ENCODE measurements at places on chromosomes 6 and 20. TPM values are rescaled to one million over a fixed set of nuclear protein-coding genes. Genes with fewer than 3 reads are reported as not detected.
A peak's percentile ranks its signal among the peaks of the same experiment; 100 is the strongest.

- H3K27ac ChIP-seq: peak overlapping the region; percentile 100
- peak overlapping the region; percentile 92 for H3K4me3 ChIP-seq
- peaks cover 8% of the 10 kb centered on the region for H3K4me1 ChIP-seq
- peaks cover 5% of the 10 kb centered on the region for H3K36me3 ChIP-seq
- DNase-seq: no peak
Observed at GRCh38 chr20:43459022-43459942, 1.6 kb downstream of the SRSF6 start.

The MUCL3 gene
- total RNA-seq: not detected

GRCh38 chr6:49570474-49571079 lies 20.1 kb downstream of the C6orf141 start:
- no peaks in the 10 kb centered on the region for H3K27me3 ChIP-seq
- no peaks in the 10 kb centered on the region for H3K4me1 ChIP-seq
- no peak for DNase-seq
- H3K36me3 ChIP-seq: no peaks in the 10 kb centered on the region
- H3K27ac ChIP-seq: no peak overlapping the region
- no peak overlapping the region for H3K4me3 ChIP-seq

DNA sequence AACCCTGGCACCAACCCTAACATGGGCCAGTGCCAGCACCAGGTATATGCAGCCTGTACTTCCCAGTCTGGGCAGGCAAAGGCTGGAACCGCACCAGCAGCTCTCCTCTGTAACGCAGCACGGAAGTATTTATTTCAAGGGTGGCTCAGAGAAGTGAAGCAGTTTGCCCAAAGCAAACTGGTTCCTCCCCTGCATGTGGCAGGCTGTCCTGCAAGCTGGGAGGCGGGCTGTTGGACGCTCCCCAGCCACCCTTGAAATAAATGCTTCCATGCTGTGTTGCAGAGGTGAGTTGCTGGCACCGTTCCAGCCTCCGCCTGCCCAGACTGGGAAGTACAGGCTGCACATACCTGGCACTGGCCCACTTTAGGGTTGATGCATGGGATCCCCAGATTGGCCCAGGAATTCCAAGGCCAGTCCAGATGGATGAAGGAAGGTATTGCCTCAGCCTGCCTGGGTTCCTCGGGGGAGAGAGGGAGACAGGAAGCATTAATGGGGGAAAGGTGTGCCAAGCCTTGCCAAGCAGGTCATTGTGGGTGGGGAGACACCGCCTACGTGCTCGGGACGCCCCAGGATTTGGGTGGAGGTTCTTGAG lies 49.8 kb downstream of the PPARD start:
- no peaks in the 10 kb centered on the region for H3K36me3 ChIP-seq
- H3K27me3 ChIP-seq: no peaks in the 10 kb centered on the region
- H3K4me3 ChIP-seq: peak overlapping the region; percentile 1
- peak; percentile 73 for DNase-seq

DNA sequence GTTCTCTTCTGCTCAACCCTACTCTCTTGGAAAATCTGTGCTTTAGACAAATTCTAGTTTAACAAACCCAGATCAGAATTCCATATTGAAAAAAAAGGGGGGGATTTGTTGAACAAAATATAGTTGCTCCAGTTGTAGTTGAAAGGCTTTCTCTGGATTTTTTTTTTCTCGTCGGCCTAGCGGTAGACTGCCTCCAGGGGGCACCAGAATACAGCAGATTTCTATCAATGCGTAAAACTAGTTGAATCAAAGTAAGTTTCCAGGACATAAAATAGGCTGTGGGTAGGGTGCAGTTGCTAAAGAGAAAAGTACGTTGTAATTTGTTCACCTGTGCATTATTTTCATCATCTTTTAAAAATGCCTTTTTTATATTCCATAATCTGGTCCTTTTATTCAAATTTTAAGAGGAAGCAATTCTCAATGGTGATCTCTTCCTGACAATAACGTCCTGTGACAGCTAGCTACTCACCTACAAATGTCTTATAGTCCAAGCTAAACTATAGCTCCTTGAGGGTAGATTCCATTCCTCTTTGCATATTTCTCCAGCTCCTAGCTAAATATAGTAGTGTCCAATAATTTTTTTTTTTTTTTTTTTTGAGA lies 105.4 kb downstream of the PERP start:
- H3K27ac ChIP-seq: no peak overlapping the region
- peak; percentile 59 for DNase-seq
- H3K27me3 ChIP-seq: no peaks in the 10 kb centered on the region
- H3K4me1 ChIP-seq: no peaks in the 10 kb centered on the region
- no peak overlapping the region for H3K4me3 ChIP-seq

The RAET1E gene
- total RNA-seq: 2.0 TPM

GRCh38 chr6:5438922-5439584 lies 177.7 kb downstream of the FARS2 start:
- H3K4me1 ChIP-seq: no peaks in the 10 kb centered on the region
- H3K27ac ChIP-seq: no peak overlapping the region
- no peaks in the 10 kb centered on the region for H3K27me3 ChIP-seq
- no peaks in the 10 kb centered on the region for H3K36me3 ChIP-seq
- H3K4me3 ChIP-seq: no peak overlapping the region
- DNase-seq: no peak

DNA sequence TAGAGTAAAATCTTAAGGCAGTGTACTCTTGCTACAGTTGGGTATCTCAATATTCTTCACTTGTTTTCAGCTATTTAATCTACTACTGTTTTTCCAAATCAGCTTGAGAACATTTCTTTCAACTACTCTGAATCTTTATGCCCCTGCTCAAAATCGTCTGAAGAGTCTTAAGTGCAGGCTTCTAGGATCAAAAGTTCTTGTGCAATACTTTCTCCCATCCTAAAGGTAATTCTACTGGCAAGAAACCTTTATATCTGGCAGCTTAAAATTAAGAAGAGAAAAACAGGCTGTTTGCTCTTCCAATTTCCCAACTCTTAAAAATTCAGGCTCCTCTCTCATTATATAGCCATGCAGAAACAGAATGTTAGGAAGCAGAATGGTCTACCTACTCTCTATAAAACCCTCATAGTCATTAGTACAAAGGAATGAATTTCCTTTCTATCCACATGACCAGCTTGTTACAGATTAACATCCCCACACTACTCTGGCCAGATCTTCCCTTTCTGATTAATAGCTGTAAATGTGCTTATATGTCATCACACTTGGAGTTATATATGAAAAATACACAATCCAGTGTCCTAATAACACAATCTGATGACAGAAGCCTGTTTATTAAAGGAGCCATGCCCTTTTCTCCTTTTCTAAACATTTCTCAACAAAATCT lies 122.2 kb upstream of the FAM184A start:
- no peaks in the 10 kb centered on the region for H3K27me3 ChIP-seq
- H3K27ac ChIP-seq: no peak overlapping the region
- no peak for DNase-seq
- H3K4me1 ChIP-seq: no peaks in the 10 kb centered on the region

DNA sequence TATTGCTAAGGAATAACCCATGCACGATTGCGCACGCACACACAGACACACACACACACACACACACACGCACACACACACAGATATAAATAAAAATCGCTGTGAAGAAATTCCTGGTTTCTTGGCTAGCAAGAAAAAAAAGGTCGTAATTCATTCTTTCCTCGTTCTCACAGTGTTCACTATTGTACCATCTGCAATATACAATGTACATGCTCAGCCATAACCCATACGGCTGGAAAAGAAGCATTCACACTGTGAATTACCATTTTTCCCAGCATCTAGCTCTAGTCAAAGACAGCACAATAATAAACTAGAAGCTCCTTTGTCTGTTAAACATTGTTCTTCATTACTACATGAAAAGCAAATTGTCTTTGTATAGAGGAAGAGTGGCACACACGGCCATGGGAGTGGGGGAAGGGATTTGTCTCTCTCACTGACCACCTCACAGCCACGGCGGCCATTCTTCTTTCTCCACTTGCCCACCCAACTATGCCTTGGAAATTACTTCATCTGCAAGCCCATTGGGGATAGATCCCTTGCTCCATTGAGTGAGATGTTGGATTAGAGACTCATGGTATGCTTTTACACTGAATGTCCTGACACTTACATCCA lies 115.3 kb upstream of the ID4 start:
- H3K27ac ChIP-seq: no peak overlapping the region
- no peaks in the 10 kb centered on the region for H3K4me1 ChIP-seq
- no peaks in the 10 kb centered on the region for H3K36me3 ChIP-seq
- no peaks in the 10 kb centered on the region for H3K27me3 ChIP-seq
- H3K4me3 ChIP-seq: no peak overlapping the region
- DNase-seq: no peak

GRCh38 chr20:32535316-32535952 lies 49.7 kb downstream of the NOL4L start:
- DNase-seq: no peak
- H3K36me3 ChIP-seq: no peaks in the 10 kb centered on the region
- H3K27me3 ChIP-seq: no peaks in the 10 kb centered on the region

The SNAP91 gene
- total RNA-seq: not detected

GRCh38 chr6:97215157-97215769 lies 67.8 kb downstream of the MMS22L start:
- no peaks in the 10 kb centered on the region for H3K36me3 ChIP-seq
- no peak for DNase-seq
- H3K27ac ChIP-seq: no peak overlapping the region

GRCh38 chr6:43687079-43687436 lies 533 bp downstream of the MRPS18A start:
- peak overlapping the region; percentile 86 for H3K4me3 ChIP-seq
- peaks cover 6% of the 10 kb centered on the region for H3K4me1 ChIP-seq
- H3K36me3 ChIP-seq: no peaks in the 10 kb centered on the region
- H3K27ac ChIP-seq: peak overlapping the region; percentile 88
- no peaks in the 10 kb centered on the region for H3K27me3 ChIP-seq

DNA sequence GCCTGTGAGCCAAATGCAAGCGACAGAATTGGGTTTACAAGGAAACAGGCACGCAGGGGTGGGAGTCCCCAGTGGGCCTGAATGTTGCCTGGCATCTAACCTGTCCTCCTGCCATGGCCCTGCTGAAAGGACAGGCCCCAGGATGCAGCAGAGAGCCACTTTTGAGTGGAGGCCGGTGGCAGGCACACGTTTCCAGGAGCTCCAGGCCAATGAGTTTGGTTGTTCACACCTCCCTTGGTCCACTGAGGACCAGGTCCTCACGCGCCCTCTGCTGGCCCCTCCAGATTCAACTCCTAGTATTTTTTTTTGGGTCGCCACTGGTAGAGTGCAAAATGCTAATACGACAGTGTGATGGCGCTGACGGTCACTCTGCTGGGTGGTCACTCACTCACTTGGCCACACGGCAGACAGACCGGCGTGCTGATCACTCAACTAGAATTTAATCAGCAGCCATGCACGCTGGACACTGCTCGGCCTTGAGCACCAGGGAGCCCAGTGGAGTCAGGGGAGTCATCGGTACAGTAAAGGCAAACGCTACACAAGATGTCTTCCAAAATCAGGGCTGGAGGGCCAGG lies 81.7 kb upstream of the NFATC2 start:
- no peak for DNase-seq
- H3K27me3 ChIP-seq: no peaks in the 10 kb centered on the region
- no peaks in the 10 kb centered on the region for H3K4me1 ChIP-seq
- no peak overlapping the region for H3K4me3 ChIP-seq
- no peaks in the 10 kb centered on the region for H3K36me3 ChIP-seq

DNA sequence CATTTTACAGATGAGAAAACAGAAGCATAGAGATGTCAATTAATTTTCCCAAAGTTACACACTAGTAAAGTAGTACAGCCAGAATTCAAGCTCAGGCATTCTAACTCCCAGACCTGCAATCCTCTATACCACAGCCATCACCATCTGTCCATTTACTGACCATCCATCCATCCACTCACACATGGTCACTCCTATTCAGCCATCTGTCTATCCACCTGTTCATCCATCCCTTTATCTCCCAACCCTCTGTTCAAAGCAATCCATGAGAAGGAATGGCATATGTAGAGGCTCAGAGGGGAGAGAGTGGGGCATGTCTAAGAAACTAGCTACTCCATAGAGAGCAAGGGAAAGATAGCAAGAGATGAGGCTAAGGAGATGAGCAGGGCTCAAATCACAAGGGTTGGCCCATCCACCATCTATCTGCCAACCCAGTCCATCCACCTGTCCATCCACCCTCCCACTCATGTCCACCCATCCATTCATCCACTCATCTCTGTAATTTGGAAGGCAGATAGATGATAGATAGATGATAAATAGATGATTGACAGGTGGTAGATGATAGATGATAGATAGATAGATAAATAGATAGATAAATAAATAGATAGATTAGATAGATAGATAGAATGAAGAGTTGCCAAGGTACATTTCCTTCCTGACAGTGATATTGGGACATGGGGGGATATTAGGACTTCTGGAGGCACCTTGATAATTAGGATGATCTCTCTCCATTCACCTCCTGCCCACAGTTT lies 12.2 kb upstream of the C6orf132 start:
- no peaks in the 10 kb centered on the region for H3K27me3 ChIP-seq
- H3K4me1 ChIP-seq: no peaks in the 10 kb centered on the region
- no peak overlapping the region for H3K27ac ChIP-seq
- H3K4me3 ChIP-seq: no peak overlapping the region
- no peak for DNase-seq

The HSPA12B gene
- 25.2 TPM for total RNA-seq

GRCh38 chr6:161496941-161497340 lies 223.1 kb upstream of the AGPAT4 start:
- no peaks in the 10 kb centered on the region for H3K4me1 ChIP-seq
- H3K4me3 ChIP-seq: no peak overlapping the region

DNA sequence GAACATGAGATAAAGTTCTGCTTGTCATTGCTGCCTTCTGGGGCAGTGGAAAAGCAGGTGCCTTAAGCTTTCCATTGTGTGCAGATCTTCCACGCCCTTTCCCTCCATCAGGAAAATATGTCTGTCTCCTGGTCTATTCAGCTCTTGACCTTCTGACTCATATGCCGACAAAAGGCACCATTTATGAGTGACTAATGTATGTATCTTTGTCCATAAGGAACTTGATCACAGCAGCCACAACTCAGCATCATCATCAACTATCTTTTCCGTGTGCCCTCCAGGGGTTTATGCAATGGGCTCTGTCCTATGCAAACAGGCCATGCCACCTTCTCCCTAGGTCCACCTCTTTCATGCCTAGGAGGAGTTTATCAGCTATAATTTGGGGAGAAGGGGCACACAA lies 102.7 kb upstream of the QKI start:
- no peaks in the 10 kb centered on the region for H3K4me1 ChIP-seq
- no peak for DNase-seq
- H3K4me3 ChIP-seq: no peak overlapping the region
- no peaks in the 10 kb centered on the region for H3K36me3 ChIP-seq

DNA sequence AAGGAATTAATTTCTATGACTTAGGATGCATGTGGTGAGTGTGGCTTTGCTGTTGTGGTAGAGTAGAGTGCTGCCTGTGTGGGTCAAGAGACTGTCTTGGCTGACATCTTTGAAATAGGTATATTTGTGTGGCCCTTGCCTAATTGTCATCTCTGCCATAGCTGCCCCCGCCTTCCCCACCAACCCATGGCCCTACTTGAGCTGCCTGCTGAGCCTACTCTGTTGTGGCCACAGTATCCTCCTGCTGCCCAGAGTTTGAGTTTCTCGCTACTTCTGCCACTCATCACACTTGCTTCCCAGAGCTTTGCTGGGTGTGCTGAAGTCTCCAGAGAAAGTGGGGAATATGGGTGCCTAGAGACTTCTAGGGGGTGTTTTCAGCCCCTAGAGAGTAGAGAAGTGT lies 8.0 kb downstream of the PLCG1 start:
- no peak for DNase-seq
- no peak overlapping the region for H3K4me3 ChIP-seq
- H3K36me3 ChIP-seq: no peaks in the 10 kb centered on the region
- no peaks in the 10 kb centered on the region for H3K27me3 ChIP-seq
- H3K4me1 ChIP-seq: peaks cover 21% of the 10 kb centered on the region

- H3K27ac ChIP-seq: no peak overlapping the region
- DNase-seq: no peak
- no peaks in the 10 kb centered on the region for H3K4me1 ChIP-seq
- H3K27me3 ChIP-seq: no peaks in the 10 kb centered on the region
Observed at GRCh38 chr6:165231581-165232561, 77.5 kb downstream of the C6orf118 start.

Measured in breast epithelium (tissue), 4 donors.